ENCODE measurements at places on chromosomes 12 and 14.

- no peak for DNase-seq
These were observed 253.7 kb upstream of the PWP1 start for GRCh38 chr12:107431942-107432341.

DNA sequence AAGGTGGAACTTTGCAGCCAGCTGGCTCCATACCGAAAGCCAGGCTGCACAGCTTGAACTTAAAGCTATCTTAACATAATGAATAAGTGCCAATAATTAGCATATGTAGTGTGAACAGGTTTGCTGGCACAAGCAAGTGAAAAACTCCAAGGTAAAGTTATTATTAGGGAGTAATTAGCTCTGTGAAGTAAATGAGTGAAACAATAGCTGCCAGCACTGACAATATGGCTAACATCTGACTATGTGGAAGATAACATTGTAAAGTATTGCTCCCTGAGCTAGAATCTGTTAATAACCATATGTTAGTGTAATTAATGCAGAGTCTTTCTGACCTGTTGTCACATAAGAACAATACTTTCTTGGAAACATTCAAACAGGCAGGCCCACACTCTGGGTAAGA, 246.4 kb downstream of the SOX5 start:
- no peak for DNase-seq

DNA sequence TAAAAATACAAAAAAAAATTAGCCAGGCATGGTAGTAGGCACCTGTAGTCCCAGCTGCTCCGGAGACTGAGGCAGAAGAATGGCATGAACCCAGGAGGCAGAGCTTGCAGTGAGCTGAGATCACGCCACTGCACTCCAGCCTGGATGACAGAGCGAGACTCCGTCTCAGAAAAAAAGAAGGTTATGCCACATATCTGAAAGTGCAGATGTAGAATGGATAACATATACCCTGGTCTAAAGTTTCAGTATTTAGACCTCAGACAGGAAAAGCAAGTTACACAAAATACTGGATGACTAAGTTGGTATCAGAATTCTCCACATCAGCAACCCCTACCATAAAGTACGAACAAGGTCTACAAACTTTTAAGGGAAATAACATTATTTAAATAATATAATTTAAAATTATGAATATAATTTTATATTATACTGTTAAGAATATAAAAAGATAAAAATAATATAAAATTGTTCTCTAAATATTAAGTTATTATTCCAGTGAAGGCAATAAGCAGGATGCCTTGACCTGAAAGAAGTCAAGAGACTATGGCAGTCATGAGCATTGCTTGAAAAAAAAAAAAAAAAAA, 169.9 kb downstream of the CRADD start:
- DNase-seq = no peak

DNA sequence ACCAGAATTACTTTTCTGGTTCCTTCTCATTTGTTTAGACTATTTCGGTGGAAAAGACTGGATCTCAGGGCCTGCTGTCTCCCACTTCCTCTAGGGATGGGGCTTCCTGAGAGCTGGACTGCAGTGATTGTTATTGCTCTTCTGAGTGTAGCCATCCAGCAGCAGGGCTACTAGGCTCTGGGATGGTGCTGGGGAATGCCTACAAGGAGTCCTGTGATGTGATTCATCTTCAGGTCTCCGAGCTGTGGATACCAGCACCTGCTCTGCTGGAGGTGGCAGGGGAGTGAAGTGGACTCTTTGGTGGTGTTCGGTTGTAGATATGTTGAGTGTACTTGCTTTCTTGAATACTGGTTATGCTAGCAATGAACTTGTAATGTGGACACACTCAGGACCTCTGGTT, 42.7 kb downstream of the AEBP2 start:
- no peak for DNase-seq

DNA sequence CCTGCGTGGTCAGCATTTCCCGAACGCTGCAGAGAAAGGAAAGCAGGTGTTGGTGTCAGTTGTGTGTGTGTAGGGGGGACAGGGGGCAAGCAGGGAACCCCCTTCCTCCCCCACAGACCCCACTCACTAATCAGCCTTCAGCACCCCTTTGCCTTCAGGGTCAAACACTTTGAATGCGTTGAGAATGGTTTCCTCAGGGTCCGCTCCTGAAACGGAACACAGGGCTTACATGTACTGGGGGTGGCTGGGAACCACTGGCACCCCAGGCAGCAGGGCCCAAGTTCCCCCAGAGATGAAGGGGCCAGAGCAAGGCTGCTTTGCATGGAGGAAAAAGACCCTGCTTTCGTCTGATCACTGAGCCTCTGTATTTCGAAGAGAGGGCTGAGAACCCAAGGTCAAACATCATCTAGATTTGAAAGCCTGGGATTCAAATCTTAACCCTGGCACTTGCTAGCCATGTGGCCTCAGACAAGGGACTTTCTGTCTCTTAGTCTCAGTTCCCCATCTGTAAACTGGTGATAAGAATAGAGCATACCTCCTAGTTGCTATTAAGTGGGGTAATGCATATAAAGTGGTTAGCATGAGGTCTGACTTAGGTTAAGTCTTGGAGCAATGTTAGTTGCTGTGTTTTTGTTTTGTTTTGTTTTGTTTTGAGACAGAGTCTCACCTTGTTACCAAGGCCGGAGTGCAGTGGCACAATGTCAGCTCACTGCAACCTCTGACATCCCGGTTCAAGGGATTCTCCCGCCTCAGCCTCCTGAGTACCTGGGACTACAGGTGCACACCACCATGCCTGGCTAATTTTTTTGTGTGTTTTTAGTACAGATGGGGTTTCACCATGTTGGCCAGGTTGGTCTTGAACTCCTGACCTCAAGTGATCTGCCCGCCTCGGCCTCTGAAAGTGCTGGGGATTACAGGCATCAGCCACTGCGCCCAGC, 7.0 kb downstream of the MYL2 start:
- no peak for DNase-seq

GRCh38 chr12:30754383-30754749, 385 bp downstream of the CAPRIN2 start:
- no peak for DNase-seq

DNA sequence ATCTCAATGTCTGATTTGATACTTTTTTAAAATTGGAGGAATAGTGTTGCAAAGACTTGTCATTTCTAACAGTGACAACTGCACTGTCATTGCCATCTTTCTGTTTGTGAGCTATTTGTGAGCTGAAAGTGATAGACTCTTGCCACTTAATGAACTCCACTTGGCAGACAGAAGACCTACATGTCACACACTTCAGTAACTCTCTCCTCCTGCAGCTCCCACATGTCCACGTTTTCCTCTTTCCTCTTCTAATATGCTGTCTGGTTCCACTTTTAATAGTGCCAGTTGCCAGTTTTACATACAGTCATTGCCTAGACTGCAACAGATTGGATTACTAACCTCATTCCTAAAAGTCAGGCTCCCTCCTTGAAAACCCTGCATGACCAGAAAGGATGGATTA, 121.5 kb downstream of the CAPZA3 start:
- no peak for DNase-seq

- DNase-seq = no peak
These were observed 30.4 kb upstream of the SCAF11 start for GRCh38 chr12:46020768-46021167.

DNA sequence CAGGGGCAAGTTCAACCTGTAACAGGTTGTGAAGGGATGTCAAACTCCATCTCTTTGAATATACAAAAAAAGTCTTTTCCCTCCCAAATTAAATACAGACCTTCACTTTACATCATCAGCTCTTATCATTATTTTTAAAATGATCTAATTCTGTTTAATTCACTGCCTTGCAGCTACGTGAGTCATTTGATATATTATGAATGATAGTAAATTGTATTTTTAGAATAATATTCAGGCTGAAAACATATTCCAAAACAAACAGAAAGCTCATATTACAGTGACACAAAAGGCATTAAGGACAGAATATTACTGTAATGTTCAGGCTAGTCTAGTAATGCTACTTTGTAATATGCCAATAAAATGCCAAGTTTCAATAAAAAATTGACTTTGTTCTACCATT, 53.3 kb downstream of the BCAT1 start:
- no peak for DNase-seq

- DNase-seq = no peak
These were observed 243.0 kb upstream of the ATP2B1 start for GRCh38 chr12:89951694-89952060.
